Cerebellar nuclear complex (tissue), 1 donor: ENCODE measurements at places on chromosomes 1 and 21.

- DNase-seq: no peak
These were observed 20.0 kb upstream of the LYPLAL1 start for GRCh38 chr1:219153723-219154122.

- DNase-seq: no peak
These were observed 21.8 kb downstream of the PCSK9 start for GRCh38 chr1:55061000-55061705.

DNA sequence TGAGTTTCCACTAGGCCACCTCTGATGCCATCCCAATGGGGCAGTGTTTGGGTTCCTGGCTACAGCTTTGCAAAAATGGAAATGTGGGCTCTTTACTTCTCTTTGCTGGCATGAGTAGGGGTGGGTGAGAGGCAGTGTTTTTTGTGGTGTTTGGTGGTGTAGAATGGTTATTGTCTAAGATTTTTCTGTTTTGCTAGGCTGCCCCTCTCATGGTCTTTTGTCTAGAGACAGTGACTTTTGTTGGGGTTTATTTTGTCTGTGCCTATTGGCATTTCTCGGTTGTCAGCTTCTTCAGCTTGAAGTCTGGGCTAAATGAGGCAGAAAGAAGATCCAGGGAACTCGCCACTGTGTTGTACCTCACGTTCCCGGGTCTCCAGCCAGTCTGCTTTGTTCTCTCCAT is 112.1 kb downstream of the CENPF start:
- DNase-seq: no peak

DNA sequence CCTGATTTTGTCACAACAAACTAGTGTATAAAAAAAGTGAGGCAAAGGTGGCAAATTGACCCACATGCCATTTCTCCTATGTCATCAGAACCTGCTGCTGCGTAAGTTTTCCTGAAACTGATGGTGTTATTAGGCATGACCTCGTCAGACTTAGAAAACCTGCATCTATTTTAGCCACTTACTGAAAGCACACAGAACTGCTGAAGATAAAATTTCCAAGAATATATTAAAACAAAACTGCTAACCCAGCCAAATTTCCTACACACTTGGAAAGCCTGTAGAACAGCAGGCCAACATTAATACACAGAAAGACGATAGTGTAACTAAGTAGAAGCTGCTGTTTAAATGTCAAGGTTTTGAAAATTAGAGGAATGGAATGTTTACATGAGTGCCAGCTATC is 674.5 kb upstream of the CXADR start:
- no peak for DNase-seq

- no peak for DNase-seq
These were observed at the start of gene PDE4B for GRCh38 chr1:65792669-65793358. Gene PDE4B, plus strand, starts transcription at chr1:65792895.

GRCh38 chr21:37699024-37699775 is 217.1 kb downstream of the KCNJ6 start:
- no peak for DNase-seq

DNA sequence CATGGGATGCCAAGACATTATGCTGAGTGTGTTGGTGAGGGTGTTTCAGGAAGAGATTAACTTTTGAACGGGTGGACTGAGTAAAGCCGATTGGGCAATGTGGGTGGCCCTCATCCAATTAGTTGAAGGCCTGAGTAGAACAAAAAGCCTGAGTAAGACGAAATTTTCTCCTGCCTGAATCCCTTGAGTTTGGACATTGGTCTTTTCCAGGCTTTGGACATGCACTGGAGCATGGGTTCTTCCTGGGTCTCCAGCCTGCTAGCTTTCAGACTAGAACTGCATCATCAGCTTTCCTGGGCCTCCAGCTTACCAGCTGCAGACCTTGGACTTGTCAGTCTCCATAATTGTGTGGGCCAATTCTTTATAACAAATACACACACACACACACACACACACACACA is 63.6 kb downstream of the NIBAN1 start:
- no peak for DNase-seq

DNA sequence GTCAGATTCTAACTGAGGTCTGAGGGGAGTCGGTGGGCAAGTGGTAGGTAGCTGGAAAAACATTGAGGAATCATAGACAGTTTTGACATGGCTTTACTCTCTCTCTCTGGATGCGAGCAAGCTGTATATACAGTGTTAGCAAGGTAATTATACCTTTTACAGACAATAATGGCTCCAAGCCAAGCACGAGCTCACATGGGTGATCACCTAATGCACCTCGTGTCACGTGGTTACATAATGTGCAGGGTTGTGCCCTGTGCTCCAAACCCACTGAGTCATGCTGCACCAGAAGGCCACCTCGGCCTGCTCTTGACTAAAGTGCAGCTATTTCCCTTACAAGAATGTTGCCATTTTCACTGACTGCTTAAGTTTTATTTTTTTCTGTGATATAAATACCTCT is 7.6 kb upstream of the CLCA2 start:
- no peak for DNase-seq

GRCh38 chr1:201964261-201964660 is 9.0 kb downstream of the TIMM17A start:
- DNase-seq: no peak

- no peak for DNase-seq
These were observed 21.0 kb downstream of the C1orf174 start for GRCh38 chr1:3879099-3879498.

DNA sequence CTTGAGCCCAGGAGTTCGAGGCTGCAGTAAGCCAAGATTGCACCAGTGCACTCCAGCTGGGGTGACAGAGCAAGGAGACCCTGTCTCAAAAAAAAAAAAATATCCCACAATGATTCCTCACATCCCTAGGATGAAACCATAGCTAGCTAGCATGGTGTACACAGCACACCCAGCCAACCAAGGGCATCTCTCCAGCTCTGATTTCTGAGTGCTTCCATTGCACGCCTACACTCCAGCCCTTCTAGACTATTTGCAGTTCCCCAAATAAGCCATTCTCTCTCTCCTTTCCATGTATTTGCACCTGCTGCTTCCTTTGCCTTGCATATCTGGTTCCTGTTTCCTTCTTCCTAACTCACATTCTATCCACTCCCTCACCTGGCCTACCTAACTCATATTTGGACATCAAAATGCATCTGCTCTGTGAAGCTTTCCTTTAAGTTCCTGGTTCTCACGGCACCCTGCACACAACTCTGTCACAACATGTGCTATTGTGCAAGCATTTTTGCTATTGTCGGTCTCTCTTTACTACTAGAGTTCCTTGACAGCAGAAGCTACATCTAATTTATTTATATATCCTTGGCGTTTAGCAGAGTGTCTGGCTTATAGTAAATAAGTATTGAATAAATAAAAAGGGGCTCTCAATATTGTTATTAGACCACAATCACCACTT is 2.4 kb upstream of the ELAPOR1 start:
- DNase-seq: no peak

DNA sequence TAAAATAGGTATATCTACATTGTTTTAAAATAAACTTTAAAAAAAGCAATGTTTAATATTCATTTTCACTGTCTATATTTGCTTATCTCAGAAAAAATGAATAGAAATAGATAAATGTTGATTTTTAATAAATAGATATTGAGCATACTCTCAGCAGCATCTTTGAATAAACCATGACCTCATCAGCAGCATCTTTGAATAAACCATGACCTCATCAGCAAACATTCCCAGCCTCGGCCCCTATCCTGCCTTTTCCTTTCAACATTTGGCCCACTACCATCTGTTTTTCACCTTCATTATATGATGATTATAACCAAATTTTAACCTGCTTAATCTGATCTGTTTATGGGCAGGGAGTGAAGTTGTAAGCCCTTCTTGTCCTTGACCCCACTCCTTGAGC is 148.7 kb upstream of the SAMSN1 start:
- DNase-seq: no peak

DNA sequence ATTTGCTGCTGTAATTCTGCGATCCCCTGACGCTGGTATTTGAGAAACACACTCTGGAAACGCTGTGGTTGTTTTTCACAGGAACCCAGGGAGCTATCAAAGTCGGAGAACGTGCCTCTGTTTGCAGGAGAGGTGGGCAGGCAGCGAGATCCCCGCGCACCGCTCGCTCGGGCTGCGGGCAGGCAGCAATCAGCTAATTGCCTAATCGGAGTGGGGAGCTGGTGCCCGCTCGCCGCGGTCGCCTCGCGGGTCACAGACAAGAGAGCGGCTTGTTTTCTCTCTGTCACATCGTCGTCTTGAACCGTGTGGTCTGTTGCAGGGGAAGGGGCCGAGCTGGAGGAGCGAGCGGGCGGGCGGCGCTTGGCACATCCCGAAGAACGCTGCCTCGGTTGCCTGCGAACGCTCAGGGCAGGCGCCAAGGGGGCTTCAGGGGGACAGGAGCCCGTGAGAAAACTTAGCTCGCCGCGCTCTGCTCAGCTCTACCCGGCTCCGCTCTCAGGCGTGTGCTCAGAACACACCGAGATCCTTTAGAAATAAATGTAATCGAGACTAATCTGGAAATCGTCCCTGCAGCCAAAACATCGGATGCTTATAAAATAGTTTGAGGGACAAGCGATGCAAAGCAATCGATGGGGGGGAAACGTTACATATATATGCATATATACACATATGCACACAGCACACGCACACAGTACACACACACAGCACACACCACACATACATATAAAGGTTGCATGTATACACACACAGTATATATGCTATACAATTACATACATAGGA is 93.6 kb upstream of the SMYD2 start:
- DNase-seq: no peak

- DNase-seq: no peak
These were observed 13.8 kb upstream of the UBL4B start for GRCh38 chr1:110098222-110099026.

DNA sequence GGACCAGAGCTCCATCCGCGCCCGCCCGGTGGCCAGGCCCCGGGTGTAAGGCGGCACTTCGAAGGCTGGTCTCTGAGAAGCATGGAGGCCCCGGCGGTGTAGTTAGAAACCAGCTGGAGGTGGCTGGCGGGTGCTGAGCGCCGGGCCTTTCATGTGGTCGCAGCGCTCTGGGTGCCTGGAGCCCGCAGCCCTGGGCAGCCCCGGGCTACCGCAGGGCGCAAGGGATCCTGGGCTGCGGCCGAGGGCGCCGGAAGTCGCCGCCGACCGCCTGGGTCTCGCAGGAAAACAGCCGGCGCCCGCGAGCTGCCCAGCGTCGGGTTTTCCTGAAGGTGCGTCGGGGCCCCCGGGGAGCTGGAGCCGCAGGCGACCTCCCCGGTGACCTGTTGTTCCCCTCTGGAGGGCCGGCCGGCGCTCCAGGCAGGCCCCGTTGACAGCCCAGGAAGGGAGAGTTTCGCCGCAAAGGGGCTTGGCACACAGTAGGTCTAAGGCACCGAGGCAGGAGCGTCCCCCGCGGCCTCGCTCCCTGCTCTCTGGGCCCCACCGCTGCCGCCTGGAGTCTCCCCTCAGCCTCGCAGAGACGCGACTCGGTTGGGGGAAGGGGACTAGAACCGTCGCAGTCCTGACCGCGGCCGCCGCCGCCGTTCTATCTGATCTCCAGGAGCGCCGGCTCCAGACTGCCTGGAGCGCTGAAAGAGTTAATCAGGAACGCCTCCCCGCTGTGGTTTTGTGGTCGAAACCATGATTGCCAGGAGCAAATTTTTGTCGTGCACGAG is 2.7 kb downstream of the GRHL3 start:
- no peak for DNase-seq

DNA sequence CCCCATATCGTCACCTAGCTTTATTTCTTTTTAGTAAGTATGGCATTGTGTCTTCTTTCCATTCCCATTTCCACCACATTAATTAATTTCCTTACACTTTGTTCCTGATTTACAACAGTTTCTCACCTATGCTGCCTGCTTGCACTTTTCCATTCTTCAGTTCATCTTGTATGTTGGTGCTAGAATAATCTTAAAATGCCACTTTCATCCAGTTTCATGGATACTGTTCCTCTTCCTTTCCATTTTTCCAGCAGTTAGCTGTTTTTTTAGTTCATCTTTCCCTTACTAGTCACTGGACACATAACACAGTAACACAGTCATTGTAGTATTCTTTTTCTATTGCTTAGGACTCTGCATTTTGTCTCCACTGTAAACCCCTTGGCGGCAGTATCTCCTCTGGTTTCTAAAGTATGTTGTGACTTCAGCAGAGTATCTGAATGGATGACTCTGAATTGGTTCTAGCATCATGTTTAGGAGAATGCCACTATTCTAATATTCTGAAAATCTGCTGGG is 2.1 kb downstream of the CDC7 start:
- DNase-seq: no peak

DNA sequence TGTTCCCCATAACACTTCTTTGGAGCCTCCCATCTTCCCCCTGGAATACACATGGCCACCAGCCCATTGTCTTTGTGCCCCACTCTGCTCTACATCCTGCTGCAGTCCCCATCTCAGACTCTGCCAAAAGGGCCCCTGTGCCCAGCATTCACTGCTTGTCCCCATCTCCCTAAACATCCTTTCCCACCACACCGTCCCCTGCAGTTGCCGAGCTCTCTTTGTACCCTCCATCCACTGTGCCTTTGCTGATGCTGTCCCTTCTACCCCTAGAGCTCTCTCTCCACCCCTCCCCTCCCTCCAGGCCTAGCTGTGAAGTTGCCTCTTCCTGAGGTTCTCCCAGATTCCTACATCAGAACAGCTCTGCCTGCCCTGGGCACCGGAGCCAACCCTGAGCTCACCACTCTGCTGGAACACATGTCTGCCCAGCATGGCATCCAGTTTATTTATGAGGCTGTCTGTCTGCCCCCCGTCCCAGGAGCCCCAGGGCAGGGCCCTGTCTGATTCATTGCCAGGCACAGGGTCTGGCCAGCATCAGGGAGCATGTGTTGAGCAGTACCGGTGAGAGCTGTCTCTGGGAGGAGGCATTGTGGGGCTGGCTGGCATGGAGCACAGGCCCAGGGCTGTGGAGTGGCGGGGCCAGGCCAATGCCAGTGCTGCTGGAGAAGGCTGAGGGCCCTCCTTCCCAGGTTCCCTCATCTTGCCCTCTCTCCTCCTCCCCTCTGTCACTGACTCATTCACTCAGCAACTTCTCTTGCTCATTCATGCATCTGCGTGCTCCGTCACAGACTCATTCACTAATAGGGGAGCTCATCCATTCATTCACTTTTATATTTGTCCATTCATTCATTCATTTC is 28.8 kb downstream of the EDN2 start:
- peak; percentile 81 for DNase-seq

GRCh38 chr1:212698467-212699103 is 1.1 kb downstream of the BATF3 start:
- DNase-seq: no peak

GRCh38 chr1:243595527-243596210 is 254.4 kb downstream of the AKT3 start:
- DNase-seq: no peak

GRCh38 chr21:45403825-45404729 is 888 bp upstream of the COL18A1 start:
- DNase-seq: no peak

GRCh38 chr1:15425958-15426357 is 12.3 kb upstream of the CTRC start:
- DNase-seq: no peak

DNA sequence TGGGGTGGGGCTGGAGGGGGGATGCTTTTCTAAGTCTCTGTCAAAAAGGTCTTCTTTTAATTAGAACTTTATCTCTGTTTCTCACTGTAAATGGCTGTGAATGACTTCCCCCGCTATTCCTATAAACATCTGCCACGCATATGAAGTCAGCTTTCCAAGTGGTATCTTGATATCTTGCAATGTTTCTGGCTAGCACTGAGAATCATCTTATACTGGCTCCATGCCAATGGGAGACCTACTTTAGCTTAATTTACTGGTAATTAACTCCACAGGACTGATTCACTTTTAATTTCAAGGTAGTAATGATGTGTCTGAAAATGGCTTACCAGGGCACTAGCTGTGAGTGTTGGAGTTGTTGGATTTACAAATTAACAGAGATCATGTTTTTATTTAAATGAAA is 4.3 kb downstream of the GPR88 start:
- no peak for DNase-seq

GRCh38 chr1:212487774-212488435 is 55.2 kb downstream of the NENF start:
- DNase-seq: no peak
